ENCODE measurements at places on chromosomes 7 and 10.

DNA sequence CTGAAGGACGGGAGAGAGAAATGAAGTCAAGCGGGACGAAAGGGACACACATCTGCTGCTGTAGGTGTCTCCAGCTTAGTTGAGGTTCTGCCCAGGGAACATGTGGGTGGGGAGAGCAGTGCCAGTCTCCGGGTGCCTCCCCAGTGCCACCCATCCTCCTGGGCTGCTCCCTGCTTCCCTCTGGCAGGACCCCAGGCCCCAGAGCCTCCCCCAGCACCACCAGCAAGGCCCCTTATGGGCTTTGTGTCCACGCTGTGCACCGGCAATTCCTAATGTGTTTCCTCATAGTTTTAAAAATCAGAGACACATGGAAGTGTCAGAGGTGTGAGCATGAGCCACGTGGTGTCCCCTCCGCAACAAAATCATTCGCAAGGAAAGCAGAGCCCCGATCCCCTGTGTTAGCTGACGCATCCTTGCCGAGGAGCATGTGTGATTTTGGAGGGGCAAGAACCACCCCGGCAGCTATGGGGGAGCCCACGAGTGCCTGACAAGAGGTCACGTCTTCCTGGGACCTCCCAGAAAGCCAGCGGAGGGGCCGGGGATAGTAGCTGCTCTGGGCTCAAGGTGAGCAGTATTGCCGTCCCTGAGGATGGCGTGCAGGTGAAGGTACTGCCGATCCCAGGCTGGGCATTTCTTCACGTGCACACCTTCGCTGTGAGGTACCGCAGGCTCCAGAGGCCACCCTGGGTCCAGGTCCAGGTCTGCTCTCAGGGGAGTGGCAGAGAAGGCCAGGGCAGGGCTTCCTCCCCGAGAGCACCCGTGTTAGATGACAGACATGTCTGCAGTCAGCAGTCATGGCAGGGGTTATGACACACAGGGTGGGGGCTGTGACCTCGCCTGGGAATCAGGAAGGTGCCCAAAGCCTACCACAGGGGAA lies 448.2 kb upstream of the FOXK1 start:
- no peak for DNase-seq

DNA sequence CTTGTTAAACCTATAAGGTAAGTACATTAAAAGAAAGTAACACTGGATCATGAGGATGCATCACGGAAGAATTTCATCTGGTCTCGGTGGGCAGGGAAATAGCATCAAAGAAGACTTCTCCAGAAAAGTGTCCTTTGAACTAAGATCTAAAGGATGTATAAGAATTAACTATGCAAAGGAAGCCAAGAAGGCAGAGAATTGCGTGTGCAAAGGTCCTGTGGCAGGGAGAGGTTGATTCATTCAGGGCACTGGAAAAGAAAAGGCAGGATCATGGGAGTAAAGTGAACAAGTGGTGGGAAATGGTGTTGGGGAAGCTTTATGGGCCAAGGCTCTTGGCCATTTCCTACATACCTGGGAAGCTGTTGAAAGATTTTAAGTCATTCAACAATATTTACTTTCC lies 288.3 kb downstream of the SFMBT2 start:
- DNase-seq, result no peak

DNA sequence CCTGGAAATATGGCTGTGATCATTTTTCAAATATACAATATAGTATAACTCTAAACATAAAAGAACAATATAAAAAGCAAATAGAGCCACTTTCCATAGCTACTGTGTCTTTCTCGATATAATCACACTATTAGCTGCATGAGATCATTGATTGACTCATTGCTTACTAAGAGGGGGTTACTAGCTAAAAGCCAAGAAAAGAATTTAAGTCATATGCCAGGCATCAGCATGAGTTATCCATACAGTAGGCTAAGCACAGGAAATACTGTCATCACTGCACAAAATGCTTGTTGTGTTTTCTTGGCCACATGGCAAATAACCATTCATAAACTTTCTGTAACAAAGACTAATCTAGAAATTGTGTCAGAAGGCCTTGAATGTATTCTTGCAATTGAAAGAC lies 18.8 kb upstream of the ABCB5 start:
- no peak for DNase-seq

- DNase-seq, result no peak
Measured at GRCh38 chr7:149875396-149875795, 1.6 kb downstream of the ATP6V0E2 start.

DNA sequence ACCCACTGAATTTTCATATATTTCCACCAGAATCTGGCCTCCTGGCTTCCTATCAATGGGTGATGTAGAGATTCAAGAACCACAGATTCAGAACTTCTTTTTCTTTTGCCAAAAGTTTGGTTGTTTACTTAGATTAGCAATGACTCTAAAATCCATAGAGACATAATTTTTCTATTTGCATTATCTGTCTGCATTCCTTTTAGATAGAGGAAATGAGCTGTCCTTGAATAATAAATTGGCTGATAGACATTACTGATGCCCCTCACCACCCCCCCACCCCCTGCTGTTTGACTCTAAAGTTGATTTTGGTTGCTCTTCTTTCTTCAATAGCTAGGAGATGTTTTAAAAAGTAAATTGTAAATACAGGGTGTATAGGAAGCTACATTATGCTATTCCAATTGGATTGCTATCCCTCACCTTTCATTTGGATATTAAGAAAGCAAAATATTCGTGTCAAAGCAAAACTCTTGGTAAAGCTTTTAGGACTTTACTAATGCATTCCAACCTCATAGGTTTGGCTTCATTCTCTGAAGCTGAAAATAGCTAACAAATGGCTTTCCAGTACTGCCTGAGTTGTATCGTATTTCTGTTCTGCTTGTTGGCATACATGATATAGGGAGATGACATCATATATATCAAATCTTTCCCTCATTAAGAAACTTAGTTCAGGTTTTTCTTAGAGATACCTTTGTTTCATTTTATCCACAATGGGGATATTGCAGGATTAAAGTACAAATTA lies 606.0 kb downstream of the ARL4A start:
- DNase-seq, result no peak

DNA sequence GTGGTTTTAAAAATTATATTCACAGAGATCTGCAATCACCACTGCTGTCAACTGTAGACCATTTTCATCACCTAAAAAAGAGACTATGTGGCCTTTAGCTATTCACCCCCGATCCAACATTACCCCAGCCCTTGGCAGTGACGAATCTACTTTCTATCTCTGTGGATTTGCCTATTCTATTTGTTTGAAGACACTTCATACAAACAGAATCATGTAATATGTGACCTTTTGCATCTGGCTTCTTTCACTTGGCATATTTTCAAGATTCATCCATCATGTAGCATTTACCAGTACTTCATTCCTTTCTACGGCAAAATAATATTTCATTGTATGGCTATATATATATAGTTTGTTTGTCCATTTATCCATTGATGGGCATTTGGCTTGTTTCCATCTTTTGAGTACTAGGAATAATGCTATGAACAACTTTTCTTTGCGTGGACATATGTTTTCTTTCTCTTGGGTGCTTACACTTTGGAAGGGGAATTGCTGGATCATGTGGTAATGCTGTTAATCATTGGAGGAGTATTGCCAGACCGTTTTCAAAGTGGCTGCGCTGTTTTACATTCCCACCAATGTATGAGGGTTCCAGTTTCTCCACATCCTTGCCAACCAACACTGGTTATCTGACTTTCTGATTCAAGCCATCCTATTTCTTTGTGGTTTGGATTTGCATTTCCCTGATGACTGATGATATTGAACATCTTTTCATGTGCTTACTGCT lies 22.3 kb downstream of the ADAMTS14 start:
- no peak for DNase-seq

DNA sequence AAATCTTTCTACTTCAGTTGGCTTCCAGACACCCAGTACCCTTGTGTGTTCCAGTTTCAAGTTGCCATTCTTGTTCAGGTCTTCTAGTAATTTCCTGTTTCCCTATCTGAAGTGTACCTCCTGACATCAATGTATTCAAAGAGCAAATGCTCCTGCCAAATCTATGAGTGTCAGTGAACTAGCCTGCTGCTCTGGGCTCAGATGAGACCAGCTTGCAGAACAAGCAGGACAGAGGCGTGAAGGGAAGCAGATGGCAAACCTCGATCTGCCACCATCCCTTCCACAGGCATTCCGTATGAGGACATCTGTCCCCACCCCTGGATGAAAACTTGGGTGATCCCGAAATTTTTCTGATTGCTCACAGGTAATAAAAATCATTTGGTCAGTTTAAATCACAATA lies 4.4 kb upstream of the MPP7 start:
- DNase-seq, result no peak
